ENCODE measurements at places on chromosomes 12 and 14.

DNA sequence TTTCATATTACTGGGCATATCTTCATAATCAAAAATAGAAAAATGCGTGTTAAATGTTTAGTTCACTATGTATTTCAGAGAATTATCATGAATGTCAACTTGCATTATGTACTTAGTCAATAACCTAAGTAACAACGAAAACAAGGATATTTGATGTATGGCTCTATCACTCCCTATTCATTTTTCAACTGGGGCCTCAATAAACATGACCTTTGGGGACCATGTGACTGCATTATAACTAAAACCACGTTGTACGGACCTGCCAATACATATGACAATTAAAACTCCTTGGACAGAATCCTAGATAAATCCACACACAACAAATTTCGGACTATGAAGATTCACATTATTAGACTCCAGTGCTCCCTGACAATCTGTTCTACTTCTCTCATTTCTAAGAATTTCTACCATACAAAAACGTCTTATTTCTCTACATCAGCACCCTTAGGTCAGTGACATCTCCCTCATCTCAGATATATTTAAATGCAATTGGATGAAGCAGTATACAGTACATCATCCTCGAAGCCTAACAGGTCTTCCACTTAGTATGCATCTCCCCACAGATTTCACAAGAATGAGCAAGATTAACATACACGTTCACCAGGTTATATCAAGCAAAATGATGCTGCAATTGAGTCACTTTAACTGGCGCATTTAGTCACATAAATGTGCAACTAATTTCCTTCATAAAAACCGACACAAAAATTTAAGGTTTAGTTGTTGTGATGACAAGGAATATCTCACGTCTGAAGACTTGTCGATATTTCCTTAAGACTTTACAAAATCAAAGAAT lies 1.5 kb downstream of the UBE2N start:
- DNase-seq = no peak

DNA sequence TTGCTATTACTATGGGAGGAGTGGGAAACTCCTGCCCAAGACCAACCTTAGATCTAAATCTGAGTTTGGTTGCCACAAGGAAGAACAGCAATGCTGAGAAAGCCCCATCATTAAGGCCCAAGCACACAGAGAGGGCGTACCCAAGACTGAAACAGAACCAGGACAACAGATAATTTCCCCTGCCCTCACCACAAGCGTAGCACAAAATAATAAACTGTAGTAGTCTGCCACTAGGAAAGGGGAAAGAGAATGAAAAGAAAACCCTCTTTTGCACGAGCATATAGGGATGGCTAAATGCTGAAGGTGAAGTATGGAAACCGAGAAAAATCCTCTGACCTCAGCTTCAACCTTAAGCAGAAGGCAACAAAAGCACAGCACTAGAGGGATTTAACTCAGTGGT lies 76.5 kb upstream of the DHRS4 start:
- no peak for DNase-seq

GRCh38 chr12:81221681-81222080 lies 143.8 kb downstream of the ACSS3 start:
- peak; percentile 6 for DNase-seq

- DNase-seq = no peak
These were observed 156.0 kb downstream of the GXYLT1 start for GRCh38 chr12:41988715-41989114.
